ENCODE measurements at places on chromosomes 1 and 21.

GRCh38 chr1:85321237-85321964, 45.0 kb upstream of the BCL10 start:
- no peak for DNase-seq

DNA sequence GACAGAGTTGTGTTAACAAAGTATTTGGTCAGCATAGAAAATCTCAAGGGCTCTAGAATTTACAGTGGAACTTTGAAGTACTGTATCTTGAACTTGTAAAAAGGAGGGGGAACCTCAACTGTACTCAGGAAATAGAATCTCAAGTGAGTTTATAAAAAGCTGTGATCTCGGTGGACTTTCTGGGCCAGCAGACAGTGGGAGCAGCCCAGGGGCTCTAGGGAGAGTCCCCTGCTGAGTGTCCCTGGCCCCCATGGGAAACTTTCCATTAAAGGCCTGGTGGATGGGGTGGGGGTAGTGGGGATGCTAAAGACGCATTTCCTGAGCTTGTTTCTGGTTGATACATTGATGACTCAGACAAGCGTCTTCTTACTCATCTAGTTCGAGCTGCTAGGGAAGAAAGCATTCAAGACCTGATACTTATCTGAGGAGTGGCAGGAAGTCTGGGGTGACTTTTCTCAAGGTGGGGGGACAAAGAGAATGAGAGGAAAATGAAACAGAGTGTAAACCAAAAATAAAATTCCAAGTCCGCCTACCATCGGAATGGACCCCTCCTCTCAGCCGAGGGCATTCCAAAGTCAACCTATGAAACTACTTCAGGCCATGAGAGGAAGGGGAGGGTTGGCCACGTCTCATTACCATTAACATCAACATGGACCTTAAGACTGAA, 65.5 kb downstream of the NID1 start:
- peak; percentile 73 for DNase-seq

- no peak for DNase-seq
Measured at GRCh38 chr1:112460615-112461014, 48.1 kb upstream of the WNT2B start.

GRCh38 chr21:27423038-27423437, 456.1 kb upstream of the ADAMTS5 start:
- no peak for DNase-seq

- DNase-seq: no peak
Measured at GRCh38 chr21:26194326-26194725, 23.8 kb upstream of the APP start.

DNA sequence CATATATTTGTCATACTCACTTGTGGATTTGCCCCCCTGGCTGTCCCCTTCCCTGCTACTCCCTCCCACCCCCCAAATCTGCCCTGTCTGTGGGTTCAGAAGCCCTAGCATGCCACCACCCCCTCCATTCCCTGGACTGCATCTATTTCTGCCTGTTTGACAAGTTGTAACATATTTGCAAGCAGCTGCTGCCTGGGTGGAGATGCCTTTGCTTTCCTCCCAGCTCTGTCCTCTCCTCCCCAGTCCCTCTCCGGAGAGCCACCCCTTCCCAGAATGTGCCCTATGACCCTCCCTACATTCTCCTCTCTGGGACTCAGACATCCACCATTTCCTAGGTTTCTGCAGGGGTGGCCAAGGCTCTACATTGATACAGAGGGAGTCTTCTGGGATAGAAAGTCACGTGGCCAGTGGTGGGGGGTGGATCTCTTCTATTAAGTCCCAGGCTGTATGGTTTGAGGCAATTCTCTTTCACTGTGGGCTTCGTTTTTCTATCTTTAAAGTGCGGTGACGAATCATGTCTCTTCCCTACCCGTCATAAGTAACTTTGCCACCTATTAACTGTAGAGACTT, 6.0 kb upstream of the MYOG start:
- DNase-seq: no peak

DNA sequence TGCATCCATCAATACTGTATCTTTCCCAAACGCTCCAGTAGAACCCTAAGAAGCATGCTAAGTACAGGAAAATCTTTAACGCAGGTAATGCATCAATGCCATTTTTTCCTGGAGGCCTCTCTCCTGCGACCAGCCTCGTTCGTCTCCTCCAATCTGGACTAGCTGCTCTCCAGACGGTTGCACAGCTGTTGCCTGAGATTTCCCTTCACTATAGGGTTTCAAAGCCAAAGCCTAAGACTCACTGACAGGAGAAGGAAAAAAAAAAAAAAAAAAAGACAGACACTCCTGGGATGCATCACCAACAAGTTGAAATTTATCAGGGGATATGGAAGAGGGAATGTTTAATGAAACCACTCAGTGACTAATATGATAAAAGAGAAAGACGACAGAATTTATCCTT, 93.0 kb downstream of the APP start:
- no peak for DNase-seq

- no peak for DNase-seq
Measured at GRCh38 chr1:79501153-79501552, 494.6 kb upstream of the ADGRL4 start.

- no peak for DNase-seq
Measured at GRCh38 chr1:226690460-226690982, 48.6 kb downstream of the ITPKB start.

DNA sequence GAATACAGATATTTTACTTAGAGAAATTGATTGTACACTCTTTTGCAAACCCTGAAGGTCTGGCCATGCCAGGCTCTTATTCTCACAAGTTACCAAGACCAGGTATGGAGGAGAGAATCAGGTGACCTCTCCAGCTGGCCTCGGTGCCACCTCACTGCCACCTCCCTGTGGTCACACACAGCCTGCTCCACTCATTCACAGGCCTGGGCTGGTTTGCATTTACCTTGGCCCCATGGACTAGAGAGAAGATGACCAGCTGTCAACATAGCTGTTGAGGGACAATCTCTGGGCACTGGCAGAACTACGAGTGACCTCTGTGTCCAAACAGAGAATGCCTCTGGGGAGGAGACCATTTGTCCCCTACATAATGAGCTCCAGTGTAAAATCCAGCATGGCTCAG, 291.2 kb upstream of the RUNX1 start:
- no peak for DNase-seq

GRCh38 chr1:24908591-24909259, 21.4 kb downstream of the RUNX3 start:
- no peak for DNase-seq

DNA sequence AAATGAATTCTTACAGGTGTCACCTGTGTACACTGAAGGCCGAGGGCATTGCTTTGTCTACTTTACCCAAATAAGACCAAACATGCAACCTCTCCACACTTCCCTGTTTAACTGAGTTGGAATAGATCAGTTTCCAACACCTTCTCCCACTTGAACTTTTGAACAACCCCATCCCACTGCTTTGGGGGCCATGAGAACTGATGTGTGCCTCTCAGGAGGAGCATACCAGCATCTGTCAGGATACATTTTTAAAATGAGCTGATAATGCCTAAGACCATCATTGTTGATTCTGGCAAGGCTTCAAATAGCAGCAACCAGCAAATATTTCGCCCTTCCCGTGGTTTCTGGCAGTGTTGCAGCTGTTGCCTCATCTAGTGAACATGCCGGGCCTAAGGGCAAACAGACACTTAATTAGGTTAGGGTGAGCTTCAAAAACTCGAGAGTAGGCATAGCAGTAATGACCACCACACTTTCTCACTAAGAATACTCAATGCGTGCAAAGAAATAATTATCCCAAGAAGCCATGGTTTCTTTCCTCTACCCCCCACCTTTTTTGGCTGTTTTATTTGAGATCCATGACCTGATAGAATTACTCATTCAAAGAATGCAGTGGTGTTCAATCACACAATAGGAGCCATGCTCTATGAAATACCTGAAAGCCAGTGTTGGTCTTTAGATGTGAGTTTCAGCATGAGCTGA, 63.7 kb downstream of the MAP10 start:
- no peak for DNase-seq

- DNase-seq: no peak
Measured at GRCh38 chr1:180916771-180917170, 4.1 kb downstream of the KIAA1614 start.

DNA sequence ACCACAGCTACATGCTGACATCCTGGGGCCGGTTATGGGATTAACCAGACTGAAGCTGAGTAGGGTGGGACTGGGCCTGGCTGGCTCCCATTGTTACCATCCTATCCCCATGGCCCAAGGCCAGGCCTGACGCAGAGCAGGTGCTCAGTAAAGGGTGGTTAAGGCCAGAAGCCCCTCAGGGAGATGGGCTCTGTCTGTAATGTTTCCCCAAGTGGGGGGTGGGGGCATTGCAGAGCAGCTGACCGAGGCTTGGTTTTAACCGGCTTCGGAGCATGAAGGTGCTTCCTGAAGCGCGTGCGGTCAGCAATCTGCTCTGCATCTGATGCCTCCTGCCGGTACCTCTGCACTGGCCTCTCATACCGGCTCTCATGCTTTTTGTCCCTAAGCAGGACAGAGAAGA, 83.4 kb upstream of the ACTL8 start:
- DNase-seq: no peak

GRCh38 chr1:173009597-173009996, 41.1 kb downstream of the TNFSF18 start:
- DNase-seq: peak; percentile 88

GRCh38 chr1:81682490-81682889, 118.2 kb upstream of the ADGRL2 start:
- no peak for DNase-seq

DNA sequence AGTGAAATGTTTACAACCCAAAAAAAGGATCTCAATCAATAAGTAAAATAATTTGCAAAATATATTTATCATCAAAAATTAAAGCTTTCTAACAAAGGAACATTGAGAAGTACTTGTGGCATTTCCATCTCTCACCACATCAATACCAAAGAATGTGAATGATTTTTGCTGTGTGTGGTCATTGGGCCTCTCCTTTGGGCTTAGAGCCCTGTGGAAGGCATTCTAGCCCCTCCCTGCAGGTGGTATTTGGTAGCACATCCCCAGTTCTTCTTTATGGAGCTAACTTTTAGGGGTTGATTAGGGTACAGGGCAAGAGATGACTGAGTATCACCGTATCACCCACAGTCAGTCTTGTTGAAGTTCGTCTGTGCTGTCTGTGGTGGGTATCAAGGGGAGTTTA, 294.1 kb upstream of the SGIP1 start:
- no peak for DNase-seq

GRCh38 chr1:218339267-218339831, 5.8 kb upstream of the TGFB2 start:
- DNase-seq: peak; percentile 38

- no peak for DNase-seq
Measured at GRCh38 chr1:66311628-66312027, 222.3 kb upstream of the SGIP1 start.

GRCh38 chr21:40421121-40421520, 425.8 kb downstream of the DSCAM start:
- DNase-seq: no peak

DNA sequence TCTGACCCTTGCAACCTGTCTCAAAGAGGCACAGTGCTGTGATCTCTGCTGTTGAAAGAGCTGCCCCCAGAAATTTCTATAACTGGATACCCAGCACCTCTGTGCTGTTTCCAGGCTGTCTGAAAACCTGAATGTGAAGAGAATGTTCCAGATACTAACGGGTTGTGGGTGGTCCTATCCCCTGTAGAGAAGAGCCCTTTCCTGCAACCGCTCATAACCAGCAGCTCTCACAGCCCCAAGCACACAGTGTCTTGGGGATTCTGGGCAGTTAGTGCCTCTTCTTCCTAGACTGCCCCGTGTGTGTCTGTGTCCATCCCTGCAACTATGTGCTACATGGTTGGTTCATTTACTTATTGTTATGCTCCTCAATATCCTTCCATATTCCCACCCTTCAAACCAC, 104.5 kb downstream of the SUSD4 start:
- no peak for DNase-seq

DNA sequence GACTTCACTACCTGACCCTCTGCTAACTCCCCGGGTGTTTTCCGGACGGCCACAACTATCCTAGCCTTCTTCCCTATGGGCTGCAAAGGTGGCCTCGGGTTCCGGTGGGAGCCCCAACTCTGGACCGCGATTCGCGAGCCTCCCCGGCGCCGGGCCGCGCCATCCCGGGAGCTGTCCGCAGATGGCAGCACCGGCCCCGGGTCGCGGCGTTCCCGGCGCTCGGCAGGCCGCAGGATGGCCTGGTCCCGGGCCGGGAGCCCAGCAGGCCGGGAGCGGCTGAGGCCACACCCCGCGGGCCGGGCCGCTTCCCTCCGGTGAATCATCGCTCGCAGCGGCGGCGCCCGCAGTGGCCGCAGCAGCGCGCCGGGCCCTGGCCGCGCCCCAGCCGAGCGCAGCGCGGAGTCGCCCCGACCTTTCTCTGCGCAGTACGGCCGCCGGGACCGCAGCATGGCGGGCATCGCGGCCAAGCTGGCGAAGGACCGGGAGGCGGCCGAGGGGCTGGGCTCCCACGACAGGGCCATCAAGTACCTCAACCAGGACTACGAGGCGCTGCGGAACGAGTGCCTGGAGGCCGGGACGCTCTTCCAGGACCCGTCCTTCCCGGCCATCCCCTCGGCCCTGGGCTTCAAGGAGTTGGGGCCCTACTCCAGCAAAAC, at the start of gene CAPN2:
Gene CAPN2 (plus strand): TSS at position 346 of the 656 bp plus-strand sequence. CDS start 102 bp downstream, at position 448.
- DNase-seq: peak; percentile 90

GRCh38 chr1:230215031-230215430, 148.0 kb downstream of the GALNT2 start:
- no peak for DNase-seq

DNA sequence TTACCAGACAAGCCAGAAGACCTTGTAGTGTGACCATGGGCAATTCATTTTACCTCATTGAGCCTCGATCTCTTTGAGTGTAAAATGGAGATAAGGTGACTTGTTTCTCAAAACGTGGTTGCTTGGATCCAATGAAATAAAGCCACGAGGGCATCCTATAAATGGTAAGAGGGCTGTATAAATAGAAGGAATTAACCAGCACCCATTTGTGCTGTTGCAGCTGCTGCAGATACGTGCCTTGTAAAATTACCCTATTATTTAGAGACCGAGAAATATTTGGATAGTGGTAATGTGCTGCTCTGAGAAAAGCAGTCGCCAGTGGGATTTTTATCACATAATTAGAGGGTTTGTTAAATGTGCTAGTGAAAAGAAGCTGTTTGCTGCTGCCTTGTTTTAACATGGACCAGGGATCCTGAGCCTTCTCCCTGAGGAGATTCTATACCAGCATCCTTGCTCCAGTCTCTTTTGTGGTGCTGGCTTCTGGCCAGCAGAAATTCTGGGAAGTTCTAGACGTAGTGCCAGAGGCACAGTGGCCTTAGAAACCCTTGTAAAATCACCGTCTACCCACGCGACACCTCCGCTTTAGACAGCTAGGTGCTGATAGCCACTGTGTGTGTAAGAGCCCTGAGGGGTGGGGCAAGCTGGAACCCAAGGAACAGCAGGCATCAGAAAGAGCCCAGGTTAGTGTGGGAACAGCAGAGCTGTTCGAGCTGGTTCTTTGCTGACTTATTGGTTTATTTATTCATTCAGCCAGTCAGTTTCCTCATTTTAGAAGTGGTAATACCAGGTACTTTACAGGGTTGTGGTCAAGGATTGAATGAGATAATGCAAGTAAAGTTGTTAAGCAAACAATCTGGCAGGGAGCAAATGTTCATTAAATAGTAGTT, 137.5 kb downstream of the NOS1AP start:
- no peak for DNase-seq

GRCh38 chr1:229272164-229273158, 1.6 kb downstream of the RAB4A start:
- DNase-seq: peak; percentile 31

Data from CD14-positive monocyte (primary cell).